Left cardiac atrium (tissue), 4 donors: ENCODE measurements at places on chromosomes 1 and 21. TPM values are rescaled to one million over a fixed set of nuclear protein-coding genes. Genes with fewer than 3 reads are reported as not detected.
A peak's percentile ranks its signal among the peaks of the same experiment; 100 is the strongest.

DNA sequence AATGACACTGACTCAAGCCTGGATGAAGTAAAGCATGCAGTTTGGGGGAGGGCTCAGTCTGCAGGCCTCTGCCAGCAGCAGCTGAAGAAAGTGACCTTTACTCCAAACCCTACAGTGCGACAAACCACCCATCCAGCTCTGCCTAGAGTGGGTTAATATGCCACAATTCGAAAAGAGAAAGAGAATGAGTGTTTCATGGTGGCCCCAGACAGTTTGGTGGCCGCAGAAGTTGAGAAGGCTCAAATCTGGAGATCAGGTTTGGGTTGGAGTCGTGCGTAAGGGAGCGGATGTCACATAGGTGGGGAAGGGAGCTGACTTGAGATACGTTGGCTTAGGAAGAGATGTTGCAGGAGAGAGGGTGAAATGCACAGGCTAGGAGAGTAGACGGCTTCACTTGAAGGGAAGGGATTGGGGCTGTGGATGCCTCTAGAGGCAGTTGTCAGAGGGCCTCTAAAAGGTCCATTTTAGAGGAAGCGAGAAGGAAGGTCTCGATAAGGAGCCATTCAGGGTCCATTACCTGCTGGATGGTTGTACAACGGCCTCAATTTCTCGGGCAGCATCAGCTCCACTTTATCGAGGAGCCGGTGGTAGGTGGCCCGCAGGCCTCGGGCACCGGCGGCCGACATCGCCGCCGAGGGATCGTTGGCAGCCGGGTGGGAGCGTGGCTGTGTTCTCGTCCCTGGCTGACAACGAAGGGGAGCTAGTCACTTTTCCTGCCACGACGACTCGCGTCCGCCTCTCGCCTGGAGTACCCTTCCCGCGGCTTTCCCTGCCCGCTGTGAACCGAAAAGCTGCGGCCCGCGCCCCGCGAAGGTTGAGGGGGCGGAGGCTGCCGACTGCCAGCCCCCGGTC lies 1.0 kb upstream of the DCAF6 start:
- no peak for DNase-seq

DNA sequence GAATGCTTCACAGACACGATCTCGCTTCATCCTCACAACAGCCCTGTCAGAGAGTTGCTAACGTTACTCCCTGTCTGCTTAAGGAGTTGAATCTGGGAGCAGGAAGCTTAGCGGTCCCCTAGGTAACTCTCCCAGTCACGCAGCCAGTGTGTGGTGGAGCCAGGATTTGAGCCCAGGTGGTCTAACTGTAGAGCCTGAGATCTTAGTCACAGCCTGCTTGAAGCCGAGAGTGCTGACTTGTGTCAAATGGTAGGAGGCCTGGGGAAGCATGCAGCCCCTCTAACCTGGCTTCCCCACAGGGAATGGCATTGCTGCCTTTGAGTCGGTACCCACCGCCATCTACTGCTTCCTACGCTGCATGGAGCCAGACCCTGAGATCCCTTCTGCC lies 4.1 kb downstream of the ADPRS start:
- no peak for DNase-seq

- DNase-seq = no peak
Observed at GRCh38 chr21:21688889-21689288, 690.7 kb downstream of the NCAM2 start.

DNA sequence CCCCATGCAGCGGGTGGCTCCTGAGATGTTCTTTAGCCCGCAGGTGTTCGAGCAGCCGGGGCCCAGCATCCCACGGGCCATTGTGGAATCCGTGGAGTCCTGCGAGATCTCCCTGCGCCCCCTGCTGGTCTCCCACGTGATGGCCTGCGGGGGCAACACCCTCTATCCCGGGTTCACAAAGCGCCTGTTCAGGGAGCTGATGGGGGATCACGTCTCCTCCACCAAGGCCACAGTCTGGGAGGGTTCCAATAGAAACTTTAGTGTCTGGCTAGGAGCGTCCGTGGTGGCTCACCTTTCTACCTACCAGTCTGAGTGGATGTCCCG lies 71.0 kb downstream of the ACTL8 start:
- DNase-seq = peak; percentile 51

GRCh38 chr1:113401728-113402127 lies 11.4 kb downstream of the MAGI3 start:
- no peak for DNase-seq

DNA sequence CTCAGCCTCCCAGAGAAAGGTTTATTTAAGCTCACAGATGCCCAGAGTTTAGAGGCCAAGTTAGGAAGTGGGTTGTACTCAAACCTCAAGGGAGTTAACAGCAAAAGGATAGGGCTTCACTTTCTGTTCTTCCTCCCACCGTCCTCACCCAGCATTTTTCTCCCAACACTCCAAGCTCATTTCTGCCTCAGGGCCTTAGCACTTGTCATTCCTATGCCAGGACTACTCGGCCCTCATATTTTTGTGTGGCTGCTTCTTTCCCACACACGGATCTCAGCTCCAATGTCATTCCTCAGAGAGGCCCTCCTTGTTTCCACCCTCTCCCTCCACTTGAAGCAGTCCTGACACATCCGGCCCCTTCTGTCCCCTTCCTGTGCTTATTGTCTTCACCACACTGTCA lies 12.9 kb downstream of the FAM43B start:
- no peak for DNase-seq

PRAMEF11 gene
- total RNA-seq = not detected

PADI2 gene
- total RNA-seq = 1.2 TPM

C8A gene
- not detected for total RNA-seq

DNA sequence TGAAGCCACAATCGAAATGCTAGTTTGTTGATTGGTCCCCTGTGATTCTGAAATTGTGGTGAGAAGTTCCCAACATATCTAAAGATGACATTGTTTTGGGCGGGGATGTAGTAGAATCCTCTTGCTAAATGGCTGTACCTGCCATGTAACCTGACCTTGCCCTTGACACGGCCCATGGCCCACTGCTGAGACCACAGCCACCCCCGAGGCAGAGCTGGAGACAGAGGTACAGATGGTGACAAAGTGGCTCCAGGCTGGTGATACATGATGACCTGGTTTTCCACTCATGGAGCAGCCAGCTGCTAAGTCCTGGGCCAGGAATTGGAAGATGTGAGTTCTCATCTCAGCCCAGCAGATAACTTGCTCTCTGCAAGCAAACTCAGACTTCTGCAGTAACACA lies 226.5 kb downstream of the FOXD2 start:
- no peak for DNase-seq

DNA sequence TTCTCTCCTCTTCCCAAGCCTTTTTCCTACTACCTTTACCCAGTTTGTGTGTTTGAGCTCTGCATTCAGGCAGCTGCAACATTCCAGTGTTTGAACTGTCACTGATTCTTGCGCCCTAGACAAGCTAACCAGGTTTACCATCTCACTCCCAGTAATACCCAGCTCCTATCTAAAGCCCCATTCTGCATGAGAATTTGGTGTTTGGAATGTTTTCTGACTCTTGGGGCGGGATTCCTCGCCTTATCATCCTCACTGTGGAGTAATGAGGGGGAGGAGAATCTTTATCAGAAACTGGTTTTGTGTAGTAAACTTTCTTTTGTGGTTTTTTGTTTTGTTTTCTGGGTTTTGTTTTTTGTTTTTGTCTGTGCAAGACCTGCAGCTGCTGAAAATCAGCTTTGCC lies 36.5 kb downstream of the NCF2 start:
- no peak for DNase-seq

DNA sequence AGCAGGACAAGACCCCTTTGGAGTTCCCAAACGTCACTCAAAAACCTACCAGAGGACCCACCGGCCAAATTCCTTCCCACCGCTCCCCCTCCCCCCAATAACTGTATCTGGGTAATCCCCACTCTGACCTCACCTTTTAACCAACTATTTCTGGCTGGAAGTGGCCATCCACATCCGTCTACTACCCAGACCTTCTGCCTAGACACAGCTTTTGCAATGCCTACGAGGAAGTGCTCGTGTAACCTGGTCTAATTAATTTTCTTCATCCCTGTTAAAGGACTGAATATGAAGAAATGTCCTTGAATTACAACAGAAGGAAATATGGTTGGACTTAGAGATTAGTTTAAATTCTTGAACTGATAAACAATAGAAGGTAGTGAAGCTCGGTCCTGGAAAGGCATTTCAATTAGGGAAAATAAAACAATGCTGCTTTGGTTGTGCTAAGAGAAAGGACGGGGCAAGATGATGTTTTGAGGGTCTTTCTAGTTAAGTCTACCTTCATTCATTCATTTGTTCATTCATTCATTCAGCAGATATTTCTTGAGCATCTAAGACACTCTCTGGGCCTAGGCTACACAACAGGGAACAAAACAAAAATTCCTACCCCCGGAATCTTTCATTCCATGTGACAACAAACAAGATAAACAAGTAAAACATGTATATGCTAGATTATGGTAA lies 18.8 kb downstream of the AVPR1B start:
- DNase-seq = no peak

DNA sequence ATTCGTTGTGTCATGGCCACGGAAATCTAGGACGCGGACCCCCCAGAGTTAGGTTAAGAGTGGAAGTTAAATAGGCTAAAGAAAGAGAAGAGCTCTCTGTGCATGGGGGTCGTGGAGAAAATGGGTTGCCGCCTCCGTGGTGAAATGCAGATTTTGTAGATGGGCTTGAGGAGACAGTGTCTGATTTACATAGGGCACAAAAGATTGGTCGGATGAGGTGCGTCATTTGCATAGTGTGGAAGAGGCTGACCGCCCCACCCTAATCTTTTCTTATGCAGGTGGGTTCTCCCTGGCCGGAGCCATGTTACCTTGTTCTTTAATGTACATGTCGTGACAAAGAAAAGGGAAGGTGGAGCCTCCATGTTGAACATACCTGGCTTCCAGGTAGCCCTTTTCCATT lies 14.3 kb upstream of the SLC5A9 start:
- no peak for DNase-seq

DNA sequence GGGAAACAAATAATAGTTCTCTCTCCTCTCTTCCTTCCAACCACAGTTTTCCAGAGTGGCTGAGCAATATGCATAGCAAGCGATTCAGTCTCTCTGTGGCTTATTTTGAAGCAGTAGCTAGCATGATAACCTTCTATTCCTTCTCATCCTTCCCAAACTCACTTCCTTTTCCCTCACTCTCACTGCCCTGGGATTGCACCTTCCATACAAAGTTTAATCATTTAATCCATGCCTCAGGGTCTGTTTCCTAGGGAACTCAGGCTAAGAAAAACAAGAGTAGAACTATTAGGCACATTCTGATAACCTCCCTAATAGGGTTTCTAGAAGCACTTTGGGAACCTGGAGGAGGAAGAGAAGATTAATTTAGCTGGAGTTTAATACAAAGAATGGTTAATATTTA lies 97.7 kb upstream of the S1PR1 start:
- no peak for DNase-seq

- DNase-seq = no peak
Observed at GRCh38 chr1:205447457-205448341, 8.1 kb downstream of the BLACAT1 start.

DNA sequence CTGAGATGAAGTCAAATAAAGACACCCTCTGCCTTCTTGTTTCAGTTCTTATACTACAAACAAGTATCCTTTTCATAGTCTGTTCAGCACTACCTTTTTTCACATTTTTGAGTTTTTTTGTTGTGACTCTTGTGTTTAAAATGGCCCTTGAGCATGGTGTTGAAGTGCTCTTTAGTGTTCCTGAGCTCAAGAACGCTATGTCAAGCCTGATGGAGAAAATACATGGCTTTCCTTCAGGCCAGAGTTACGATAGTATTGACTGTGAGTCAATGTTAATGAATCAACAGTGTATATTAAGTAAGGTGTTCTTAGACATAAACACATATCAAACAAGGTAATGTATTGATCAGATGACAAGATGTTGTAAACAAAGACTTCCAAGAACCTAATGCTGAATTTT lies 12.7 kb downstream of the RNPC3 start:
- no peak for DNase-seq

DNA sequence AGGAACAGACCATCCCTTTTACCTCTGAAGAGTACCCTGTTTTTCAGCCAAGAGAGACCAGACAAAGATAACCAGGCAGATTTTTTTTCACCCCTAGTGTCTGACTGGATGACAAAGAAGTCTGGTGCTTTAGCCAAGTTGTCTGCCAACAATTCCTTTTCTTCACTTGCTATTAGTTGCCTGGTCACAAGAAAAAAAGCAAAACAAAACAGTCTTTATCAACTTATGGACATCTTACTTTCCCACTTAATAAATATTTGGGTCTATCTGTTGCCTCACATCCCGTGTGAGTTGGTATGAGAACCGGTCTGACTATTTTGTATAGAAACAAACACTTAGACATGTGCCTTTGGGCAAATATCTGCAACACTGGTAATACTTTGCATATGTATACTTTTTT lies 662.9 kb downstream of the PLPP3 start:
- no peak for DNase-seq

DNA sequence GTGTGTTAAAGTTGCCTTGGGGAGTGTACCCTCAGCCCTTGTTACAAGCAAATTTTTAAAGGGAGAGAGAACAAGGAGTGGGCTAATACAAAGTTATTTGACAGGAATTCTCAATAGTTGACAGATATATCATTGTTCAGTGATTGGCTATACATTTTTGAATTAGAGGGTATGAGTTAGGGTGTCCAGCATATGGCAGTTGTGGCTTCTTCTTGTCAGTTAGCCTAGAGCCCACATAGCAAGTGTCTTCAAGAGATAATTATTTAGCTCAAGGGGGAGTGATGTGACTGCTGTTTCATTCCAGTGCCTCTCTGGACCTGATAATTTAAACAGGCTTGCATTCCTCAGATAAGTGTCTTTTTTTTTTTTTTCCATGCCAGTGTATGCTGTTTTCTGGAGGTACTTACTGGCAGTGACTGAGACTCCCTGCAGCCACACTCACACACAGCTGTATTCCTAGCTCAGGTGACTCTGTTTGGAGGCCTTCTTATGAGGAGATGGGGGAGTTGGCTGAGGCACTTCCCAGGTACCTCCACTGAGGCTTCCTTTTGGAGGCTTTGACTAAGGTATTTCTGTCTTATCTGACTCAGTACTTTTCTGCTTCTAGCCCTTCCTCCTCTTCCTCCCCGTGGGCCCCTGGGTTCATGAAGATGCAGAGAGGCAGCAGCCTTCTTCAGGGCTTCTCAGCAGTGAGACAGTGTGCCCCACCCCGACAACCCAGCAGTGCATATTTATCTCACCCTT lies 32.3 kb downstream of the IVNS1ABP start:
- no peak for DNase-seq

- DNase-seq = no peak
Observed at GRCh38 chr21:26900980-26901379, 55.8 kb upstream of the ADAMTS1 start.

UTS2 gene
- total RNA-seq = not detected

DNA sequence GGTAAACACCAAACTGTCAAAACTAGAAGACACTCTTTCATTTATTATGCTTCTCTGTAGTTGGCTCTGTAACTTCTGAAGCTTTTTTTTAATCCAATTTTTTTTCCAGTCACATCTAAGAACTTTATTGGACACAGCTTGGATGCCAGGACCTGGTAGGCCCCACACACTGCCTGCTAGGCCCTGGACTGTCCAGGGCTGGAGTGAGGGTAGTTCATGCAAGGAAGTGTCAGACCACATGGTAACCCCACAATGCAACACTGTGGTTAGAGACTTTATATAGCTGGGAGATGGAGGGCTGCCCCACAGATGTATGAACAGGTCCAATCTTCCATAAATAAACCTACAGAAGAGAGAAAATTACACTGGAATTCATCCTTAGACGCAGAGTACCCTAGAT lies 7.1 kb downstream of the SLC2A1 start:
- no peak for DNase-seq

WNT3A gene
- total RNA-seq = not detected
